ENCODE measurements at places on chromosomes 12 and 14. TPM values are rescaled to one million over a fixed set of nuclear protein-coding genes. Genes with fewer than 3 reads are reported as not detected.

KLRG1 gene
- total RNA-seq = 1.9 TPM

SERPINA3 gene
- 0.17 TPM for total RNA-seq

GRCh38 chr12:93145086-93145485 is 216.0 kb upstream of the EEA1 start:
- no peak for DNase-seq
- H3K27me3 ChIP-seq = no peaks in the 10 kb centered on the region
- no peak overlapping the region for H3K4me3 ChIP-seq
- no peaks in the 10 kb centered on the region for H3K36me3 ChIP-seq

DNA sequence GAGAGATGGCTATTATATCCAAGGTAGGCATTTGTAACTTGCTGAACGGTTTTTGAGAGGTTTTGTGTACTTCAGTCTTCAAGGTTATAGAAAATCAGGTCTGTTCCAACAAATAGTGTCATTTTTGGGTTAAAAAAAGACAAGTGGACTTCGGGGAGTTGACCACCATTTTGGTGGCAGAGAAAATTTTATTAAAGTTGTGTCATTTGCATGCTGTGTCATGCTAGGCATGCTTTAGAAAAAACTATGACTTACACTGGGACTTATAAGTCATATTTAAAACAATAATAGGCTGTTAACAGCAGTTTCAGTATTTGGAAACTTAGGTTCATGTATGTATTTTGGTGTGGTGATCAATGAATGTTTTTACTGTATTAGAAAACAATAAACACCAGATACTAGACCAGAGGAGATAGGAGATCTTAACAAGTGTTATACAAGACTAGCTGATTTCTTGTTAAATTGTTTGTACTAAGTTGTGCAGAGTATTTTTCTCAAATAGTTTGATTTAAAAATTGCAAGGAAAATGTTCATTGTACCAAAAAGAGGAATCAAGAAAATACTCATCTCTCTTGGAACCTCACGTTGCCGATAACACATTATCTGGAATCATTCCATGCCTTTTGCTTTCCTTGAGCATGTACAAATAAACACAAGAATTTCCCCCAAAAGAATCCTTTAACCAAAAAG is 1.4 kb downstream of the RAN start:
- no peak for DNase-seq
- peak overlapping the region; percentile 96 for H3K27ac ChIP-seq
- H3K4me1 ChIP-seq = peaks cover 19% of the 10 kb centered on the region
- H3K27me3 ChIP-seq = no peaks in the 10 kb centered on the region

DNA sequence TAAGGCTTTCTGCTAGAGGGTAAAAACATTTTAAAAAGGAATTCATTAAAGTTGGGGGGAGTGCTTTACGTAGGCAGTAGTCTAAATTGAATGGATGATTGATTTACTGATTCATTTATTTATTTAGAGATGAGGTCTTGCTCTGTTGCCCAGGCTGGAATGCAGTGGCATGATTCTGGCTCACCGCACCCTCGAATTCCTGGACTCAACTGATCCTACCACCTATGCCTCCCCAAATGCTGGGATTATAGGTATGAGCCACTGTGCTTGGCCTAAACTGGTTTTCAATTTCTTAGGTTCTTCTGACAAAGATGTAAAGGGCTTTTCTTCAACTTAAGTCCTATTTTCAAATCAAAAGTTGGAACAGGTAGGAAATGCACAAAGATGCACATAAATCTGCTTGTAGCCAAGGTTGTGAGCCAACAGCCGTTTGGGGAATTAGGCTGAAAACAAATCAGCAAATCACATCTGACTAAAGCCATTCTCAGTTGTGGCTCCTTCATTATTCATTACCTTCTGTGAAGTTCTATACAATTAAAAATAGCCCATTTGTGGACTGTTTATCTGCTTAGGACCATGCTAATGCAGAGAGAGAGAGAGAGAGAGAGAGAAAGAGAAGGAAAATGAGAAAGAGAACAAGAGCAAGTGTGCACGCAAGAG is 218.0 kb downstream of the PPM1H start:
- H3K27ac ChIP-seq = no peak overlapping the region
- DNase-seq = no peak
- no peak overlapping the region for H3K4me3 ChIP-seq
- H3K27me3 ChIP-seq = no peaks in the 10 kb centered on the region

DNA sequence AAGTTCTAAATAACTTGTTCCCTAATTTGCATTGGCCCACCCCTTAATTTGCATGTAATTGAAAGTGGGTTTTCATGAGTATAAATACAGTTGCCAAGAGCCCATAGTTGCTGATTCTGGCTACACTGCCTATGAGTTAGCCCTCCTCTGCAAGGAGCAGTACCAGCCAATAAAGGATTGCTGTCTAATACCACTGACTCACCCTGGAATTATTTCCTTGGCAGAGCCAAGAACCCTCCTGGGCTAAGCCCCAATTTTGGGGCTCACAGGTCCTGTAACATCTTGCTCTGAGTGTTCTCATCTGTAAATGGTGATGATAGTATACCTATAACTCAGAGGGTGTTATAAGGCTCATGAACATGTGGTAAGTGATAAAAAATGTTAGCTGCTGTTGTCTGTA is 6.8 kb downstream of the TTC8 start:
- H3K36me3 ChIP-seq = no peaks in the 10 kb centered on the region
- no peaks in the 10 kb centered on the region for H3K27me3 ChIP-seq
- peaks cover 14% of the 10 kb centered on the region for H3K4me1 ChIP-seq
- no peak overlapping the region for H3K4me3 ChIP-seq
- no peak overlapping the region for H3K27ac ChIP-seq

- no peaks in the 10 kb centered on the region for H3K4me1 ChIP-seq
- no peaks in the 10 kb centered on the region for H3K27me3 ChIP-seq
- no peak for DNase-seq
- H3K27ac ChIP-seq = no peak overlapping the region
Measured at GRCh38 chr12:129779033-129779432, 124.8 kb downstream of the TMEM132D start.

DNA sequence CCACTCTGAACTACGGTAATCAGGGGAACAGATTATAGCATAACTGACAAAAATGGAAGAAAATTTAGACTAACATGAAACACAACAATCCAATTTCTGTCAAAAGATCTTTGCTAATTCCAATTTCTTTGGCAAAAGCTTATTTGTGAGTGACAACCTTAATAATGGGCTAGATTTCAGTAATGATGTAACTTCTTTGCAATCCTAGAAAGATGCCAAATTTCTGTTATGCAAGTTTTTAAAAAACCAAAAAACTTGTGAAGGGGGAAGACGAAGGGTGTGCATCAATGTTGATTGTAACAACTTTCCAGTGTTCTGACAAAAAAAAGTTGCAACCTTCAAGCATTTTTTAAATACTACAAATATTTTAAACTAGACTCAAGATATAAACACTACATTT is 59.9 kb downstream of the DICER1 start:
- H3K36me3 ChIP-seq = peaks cover 26% of the 10 kb centered on the region
- peak overlapping the region; percentile 76 for H3K27ac ChIP-seq
- H3K4me1 ChIP-seq = peaks cover 55% of the 10 kb centered on the region
- no peaks in the 10 kb centered on the region for H3K27me3 ChIP-seq
- no peak for DNase-seq

- H3K4me3 ChIP-seq = no peak overlapping the region
- no peaks in the 10 kb centered on the region for H3K4me1 ChIP-seq
- no peak for DNase-seq
- peaks cover 5% of the 10 kb centered on the region for H3K36me3 ChIP-seq
- no peaks in the 10 kb centered on the region for H3K27me3 ChIP-seq
- no peak overlapping the region for H3K27ac ChIP-seq
Measured at GRCh38 chr12:121543786-121544185, 37.0 kb downstream of the KDM2B start.

- peaks cover 41% of the 10 kb centered on the region for H3K4me1 ChIP-seq
- H3K27me3 ChIP-seq = no peaks in the 10 kb centered on the region
- no peaks in the 10 kb centered on the region for H3K36me3 ChIP-seq
- DNase-seq = peak; percentile 58
Measured at GRCh38 chr14:70905301-70905700, 2.0 kb upstream of the PCNX1 start.

GRCh38 chr12:97404093-97404492 is 58.5 kb upstream of the RMST start:
- H3K27me3 ChIP-seq = peaks cover 16% of the 10 kb centered on the region
- no peak overlapping the region for H3K27ac ChIP-seq
- DNase-seq = no peak

DNA sequence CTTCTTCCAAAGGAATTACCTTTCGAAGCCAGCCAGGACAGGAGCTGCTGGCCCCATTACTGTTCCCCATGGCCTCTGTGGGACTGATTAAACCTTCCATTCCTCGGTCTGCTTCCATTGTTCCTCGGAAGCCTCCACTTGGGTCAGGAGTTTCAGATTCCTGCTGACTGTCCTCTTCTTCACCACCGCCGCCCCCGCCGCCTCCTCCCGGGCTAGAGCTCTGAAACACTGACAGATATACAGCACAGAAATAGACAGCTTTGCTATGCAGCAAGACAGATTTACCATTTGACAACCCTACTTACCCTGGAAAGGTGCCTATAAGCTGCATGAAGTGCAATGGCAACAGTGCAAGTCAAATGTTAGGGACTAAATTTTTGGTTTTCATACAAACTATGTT is 21.8 kb downstream of the ZC2HC1C start:
- no peaks in the 10 kb centered on the region for H3K27me3 ChIP-seq
- H3K27ac ChIP-seq = no peak overlapping the region
- H3K4me1 ChIP-seq = no peaks in the 10 kb centered on the region
- H3K36me3 ChIP-seq = peaks cover 50% of the 10 kb centered on the region
- no peak overlapping the region for H3K4me3 ChIP-seq

DNA sequence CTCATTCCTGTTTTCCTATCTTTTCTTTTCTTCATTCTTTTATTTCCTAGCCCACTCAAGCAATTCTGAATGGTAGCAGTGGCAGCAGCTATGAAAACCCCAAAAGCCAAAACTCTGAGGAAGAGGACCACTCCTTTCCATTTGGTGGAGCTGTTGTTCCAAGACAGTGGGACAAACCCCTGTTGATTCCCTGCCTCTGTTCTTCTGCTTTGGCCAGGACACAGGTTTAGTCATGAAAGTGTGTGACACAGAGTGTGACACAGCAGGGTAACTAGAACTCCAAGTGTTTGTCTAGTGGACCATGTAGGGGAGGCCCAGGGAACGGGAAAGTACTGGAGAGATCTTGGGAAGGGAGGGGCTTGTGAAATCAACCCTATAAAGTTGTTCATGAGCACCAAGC is 71.1 kb downstream of the PTCSC3 start:
- peak; percentile 44 for DNase-seq
- H3K36me3 ChIP-seq = no peaks in the 10 kb centered on the region
- H3K27me3 ChIP-seq = peaks cover 55% of the 10 kb centered on the region
- H3K4me3 ChIP-seq = no peak overlapping the region
- no peak overlapping the region for H3K27ac ChIP-seq

- DNase-seq = no peak
- peaks cover 7% of the 10 kb centered on the region for H3K4me1 ChIP-seq
- H3K36me3 ChIP-seq = no peaks in the 10 kb centered on the region
Measured at GRCh38 chr12:571795-572531, 91.3 kb downstream of the NINJ2 start.

DNA sequence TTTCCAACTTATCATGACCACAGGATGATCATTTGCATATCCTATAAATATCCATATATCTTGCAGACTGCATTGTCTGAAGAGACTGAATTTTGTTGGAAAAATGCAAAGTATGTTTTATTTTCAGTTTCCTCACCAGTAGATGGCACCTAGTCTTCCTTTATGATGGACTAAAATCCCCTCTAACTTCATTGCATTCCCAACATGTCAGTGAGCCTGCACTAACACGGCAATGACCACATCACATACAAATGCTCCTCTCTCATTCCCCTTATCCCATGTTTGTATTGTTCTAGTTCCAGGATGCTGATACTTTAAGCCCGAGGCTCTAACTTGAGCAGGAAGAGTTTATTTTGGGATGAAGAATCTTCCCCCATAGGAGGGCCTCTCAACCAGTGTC is 24.7 kb upstream of the MYBPC1 start:
- H3K27ac ChIP-seq = no peak overlapping the region
- H3K27me3 ChIP-seq = no peaks in the 10 kb centered on the region
- peaks cover 4% of the 10 kb centered on the region for H3K4me1 ChIP-seq
- DNase-seq = peak; percentile 70
- H3K4me3 ChIP-seq = no peak overlapping the region

DNA sequence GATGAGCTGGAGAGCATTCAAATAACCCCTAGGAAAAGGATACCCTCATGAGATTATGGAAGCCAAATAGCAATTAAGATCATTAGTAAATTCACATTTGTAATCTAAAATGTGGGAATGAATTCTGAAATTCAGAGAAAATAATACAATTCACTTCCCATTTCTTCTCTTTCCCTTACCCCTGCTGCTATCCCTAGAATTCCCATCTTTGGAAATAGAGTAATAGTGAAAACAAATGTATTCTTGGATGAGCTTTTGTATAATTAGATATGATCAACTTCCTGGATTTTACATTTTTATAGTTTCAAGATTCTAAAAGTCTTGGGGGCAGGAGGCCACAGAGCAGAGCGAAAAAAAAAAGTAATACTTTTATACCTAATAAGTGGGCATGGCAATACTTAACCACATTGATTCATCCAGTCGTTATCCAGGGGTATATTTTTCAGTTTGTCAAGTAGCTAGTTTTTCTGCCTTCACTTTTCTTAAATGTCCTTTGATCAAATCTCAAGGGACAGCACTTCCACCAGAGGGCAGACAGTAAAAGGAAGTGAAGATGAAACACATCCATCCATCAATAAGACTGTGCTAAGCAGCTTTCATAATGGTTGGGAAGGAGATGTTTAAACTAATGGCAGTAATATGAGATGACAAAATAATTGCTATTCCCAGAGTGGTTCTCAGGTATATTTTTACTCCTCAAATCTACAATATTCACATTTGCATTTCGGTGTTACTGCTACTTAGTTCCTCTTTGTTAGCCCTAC is 401.3 kb downstream of the DIO2 start:
- peak; percentile 72 for DNase-seq
- H3K36me3 ChIP-seq = no peaks in the 10 kb centered on the region
- H3K27ac ChIP-seq = no peak overlapping the region
- H3K27me3 ChIP-seq = no peaks in the 10 kb centered on the region
- no peaks in the 10 kb centered on the region for H3K4me1 ChIP-seq
- H3K4me3 ChIP-seq = no peak overlapping the region

DNA sequence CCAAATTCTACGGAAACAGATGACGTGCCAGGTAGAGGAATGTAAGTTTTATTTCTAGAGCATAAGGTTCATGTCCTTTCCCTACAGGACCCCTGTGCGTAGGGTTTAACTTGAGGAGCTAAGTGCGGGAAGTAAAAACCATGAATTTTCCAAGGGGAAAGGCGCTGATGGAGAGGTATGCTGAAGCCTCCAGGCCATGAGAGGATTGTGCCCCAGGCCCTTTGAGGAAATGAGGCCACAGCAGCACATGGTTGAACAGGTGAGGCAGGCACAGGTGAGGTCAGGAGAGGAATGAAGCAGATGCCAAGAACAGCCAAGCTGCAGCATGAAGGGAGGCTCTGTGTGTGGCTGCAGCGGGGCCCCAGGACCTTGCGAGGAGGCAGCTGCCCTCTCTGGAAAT is 14.7 kb downstream of the ESRRB start:
- no peak overlapping the region for H3K4me3 ChIP-seq
- no peaks in the 10 kb centered on the region for H3K27me3 ChIP-seq
- no peaks in the 10 kb centered on the region for H3K4me1 ChIP-seq
- H3K27ac ChIP-seq = no peak overlapping the region
- no peaks in the 10 kb centered on the region for H3K36me3 ChIP-seq

GRCh38 chr14:23370221-23370620 is 2.4 kb upstream of the IL25 start:
- DNase-seq = no peak
- H3K36me3 ChIP-seq = no peaks in the 10 kb centered on the region
- peaks cover 14% of the 10 kb centered on the region for H3K4me1 ChIP-seq
- no peak overlapping the region for H3K27ac ChIP-seq
- no peak overlapping the region for H3K4me3 ChIP-seq

GRCh38 chr12:132236129-132236929 is 92.1 kb downstream of the NOC4L start:
- peaks cover 20% of the 10 kb centered on the region for H3K4me1 ChIP-seq
- H3K4me3 ChIP-seq = no peak overlapping the region
- no peaks in the 10 kb centered on the region for H3K27me3 ChIP-seq
- DNase-seq = no peak
- no peak overlapping the region for H3K27ac ChIP-seq
- H3K36me3 ChIP-seq = no peaks in the 10 kb centered on the region
